ENCODE measurements at places on chromosomes 2 and 18.
A peak's percentile ranks its signal among the peaks of the same experiment; 100 is the strongest.

DNA sequence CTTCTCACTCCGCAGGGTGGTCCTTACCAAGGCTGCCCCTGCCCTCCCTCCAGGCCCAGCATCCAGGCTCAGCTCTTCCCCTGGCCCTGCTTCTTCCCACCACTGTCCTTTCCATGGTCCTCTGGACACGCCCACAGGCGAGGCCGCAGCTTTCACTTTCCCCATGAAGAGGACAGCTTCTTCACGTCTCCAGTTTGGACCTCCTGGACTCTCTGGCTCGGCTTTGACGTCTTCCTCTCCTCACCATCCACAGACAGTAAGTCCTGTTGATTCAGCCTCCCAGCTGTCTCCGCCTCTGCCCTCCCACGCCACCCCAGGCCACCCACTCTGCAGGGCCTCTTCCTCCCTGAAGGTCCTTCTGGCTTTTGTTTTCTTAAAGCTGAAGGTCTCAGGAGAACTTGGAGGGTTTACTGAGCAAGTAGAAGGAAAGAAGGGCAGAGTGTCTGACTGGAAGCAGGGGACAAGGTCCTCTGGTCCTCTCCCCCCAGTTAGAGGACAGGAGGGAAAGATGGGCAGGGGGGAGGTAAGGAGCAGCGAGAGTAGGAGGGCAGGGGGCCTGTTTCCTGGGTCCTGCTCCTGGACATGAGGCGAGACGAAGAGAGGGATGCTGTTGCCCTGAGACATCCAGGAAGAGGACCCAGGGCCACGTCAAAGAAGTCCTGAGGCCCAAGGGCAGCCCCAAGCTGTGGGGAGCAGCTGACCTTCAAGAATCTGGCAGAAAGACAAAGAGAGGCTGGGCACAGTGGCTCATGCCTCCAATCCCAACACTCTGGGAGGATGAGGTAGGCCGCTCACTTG lies 24.7 kb upstream of the NMUR1 start:
- DNase-seq, result no peak

GRCh38 chr2:148770047-148770446 lies 105.0 kb upstream of the KIF5C start:
- DNase-seq, result no peak

DNA sequence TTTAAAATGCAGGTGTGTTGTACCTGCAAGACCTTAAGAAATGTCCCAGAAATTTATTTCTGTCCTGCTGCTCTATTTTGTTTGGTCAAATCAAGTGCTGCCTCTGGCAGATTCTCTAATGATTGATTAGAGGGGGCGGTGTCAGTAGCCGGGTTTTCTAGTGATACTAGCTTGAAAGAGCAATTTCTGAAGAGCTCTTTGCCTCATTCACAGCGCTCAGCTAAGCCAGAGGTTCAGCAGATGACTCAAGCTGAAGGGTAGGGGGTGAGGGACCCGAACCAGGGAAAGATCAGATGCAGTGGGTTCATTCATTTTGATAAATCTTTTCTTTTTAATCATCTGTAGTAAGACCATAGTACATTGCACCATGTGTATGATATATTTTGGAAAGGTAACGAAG lies 15.0 kb downstream of the ZBTB7C start:
- DNase-seq, result no peak

DNA sequence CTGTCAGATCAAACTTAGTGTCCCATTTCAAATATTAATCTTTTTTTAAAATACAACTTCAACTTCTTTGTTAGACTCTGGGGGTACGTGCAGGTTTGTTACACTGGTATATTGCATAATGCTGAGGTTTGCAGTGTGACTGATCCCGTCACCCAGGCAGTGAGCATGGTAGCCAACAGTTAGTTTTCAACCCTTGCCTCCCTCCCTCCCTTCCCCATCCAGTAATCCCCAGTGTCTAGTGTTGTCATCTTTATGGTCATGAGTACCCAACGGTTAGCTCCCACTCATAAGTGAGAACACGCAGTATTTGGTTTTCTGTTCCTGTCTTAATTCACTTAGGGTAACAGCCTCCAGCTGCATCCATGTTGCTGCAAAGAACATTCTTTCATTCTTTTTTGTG lies 23.9 kb downstream of the NOL10 start:
- no peak for DNase-seq

- peak; percentile 89 for DNase-seq
Measured at GRCh38 chr2:38515155-38516074, 87.3 kb downstream of the HNRNPLL start.

GRCh38 chr2:14081521-14081920 lies 551.0 kb upstream of the LRATD1 start:
- peak; percentile 4 for DNase-seq

- DNase-seq, result peak; percentile 76
Measured at GRCh38 chr18:35005963-35006577, 35.1 kb upstream of the MAPRE2 start.

GRCh38 chr2:47662552-47662951 lies 120.4 kb upstream of the MSH6 start:
- no peak for DNase-seq
